Liver (tissue), 10 donors: ENCODE measurements at places on chromosomes 16 and 17. TPM values are rescaled to one million over a fixed set of nuclear protein-coding genes. Genes with fewer than 3 reads are reported as not detected.
A peak's percentile ranks its signal among the peaks of the same experiment; 100 is the strongest.

- no peak overlapping the region for H3K4me3 ChIP-seq
- H3K27me3 ChIP-seq: no peaks in the 10 kb centered on the region
- no peak overlapping the region for H3K27ac ChIP-seq
- DNase-seq: no peak
- no peaks in the 10 kb centered on the region for H3K36me3 ChIP-seq
Observed at GRCh38 chr16:61671161-61671560, 365.1 kb downstream of the CDH8 start.

DNA sequence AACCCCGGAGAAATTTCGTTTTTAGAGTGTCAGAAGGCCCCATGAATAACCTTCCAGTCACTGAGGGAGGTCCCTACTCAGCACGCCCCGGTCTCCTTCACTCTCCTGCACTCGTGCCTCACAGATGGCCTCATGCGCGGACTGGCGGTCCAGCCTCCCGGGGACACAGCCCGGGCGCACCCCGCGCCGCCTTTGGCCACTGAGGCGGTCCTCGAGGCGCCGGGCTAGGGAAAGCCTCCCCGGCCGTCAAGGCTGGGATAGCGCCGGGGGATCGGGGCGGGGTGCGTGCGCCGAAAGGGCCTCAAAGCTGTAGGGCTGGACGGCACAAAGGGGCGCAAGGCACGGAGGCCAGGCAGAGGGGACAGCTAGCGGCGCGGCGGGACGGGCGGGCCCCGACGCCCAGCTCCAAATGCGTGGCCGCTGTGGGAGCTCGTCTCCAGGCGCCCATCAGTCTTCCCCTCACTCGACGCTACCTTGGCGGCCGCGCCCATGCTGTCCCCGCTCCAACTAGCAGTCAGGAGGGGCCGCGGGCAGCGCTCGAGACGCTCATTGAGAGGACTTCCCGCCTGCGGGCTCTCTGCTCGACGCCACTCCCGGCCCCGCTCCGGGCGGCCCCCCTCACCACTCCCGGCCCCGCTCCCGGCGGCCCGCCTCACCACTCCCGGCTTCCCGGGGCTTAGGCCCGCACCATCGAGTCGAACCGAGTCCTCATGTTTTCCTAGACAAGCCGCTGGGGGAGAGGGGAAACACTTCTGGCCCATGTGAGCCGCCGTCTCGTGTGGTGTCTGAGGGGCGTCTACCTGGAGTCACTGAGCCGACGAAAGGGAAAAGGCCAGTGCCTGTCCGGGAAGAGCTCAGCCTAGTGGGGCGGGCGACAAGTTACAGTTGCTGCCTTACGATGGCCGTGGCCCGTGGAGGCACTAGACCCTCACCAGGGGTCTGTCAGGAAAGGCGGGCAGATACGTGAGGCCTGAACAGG lies at the start of gene USP6:
Gene USP6 (plus strand): TSS at position 360 of the 979 bp plus-strand sequence. CDS start 14,336 bp downstream, outside the sequence.
- no peaks in the 10 kb centered on the region for H3K27me3 ChIP-seq
- no peaks in the 10 kb centered on the region for H3K36me3 ChIP-seq
- H3K4me1 ChIP-seq: peaks cover 4% of the 10 kb centered on the region
- H3K27ac ChIP-seq: no peak within 1 kb of the TSS
- no peak for DNase-seq

DNA sequence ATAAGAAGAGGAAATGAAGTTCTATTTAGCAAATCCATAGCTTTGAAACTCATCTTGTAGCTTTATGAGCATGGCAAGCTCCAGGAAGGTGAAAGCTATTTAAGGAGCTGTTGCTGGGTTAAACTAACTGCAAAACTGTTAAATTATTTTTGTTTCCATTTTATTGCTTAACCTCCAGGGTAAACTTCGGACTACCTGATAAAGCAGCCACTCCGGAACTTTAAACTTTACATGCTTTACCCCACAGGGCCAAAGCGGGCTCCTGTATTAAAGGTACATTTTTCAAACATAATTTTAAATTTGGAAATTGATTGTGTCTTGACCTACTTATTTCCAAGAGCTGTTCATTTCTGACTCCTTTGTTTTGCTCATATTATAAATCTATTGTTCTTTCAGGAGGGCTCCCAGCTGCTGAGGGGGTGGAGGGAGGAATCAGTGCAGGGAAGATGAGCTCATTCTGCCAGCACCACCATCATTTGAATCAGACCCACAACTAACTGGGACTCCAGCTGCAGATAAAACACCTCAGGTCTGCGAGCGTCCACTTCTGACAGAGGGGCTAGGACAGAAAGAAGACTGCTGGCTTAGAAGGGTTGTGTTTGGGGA lies 157.9 kb downstream of the IRX3 start:
- no peak overlapping the region for H3K4me3 ChIP-seq
- H3K4me1 ChIP-seq: no peaks in the 10 kb centered on the region
- H3K27ac ChIP-seq: peak overlapping the region; percentile 46
- DNase-seq: no peak
- H3K36me3 ChIP-seq: no peaks in the 10 kb centered on the region

Gene PRR15L
- 1.9 TPM for total RNA-seq
